Right lung (tissue), 10 donors: ENCODE measurements at places on chromosomes 12 and 14.
A peak's percentile ranks its signal among the peaks of the same experiment; 100 is the strongest.

- no peak for DNase-seq
Observed at GRCh38 chr12:114918535-114919233, 234.7 kb upstream of the TBX3 start.

GRCh38 chr12:115264605-115265004, 580.6 kb upstream of the TBX3 start:
- no peak for DNase-seq

DNA sequence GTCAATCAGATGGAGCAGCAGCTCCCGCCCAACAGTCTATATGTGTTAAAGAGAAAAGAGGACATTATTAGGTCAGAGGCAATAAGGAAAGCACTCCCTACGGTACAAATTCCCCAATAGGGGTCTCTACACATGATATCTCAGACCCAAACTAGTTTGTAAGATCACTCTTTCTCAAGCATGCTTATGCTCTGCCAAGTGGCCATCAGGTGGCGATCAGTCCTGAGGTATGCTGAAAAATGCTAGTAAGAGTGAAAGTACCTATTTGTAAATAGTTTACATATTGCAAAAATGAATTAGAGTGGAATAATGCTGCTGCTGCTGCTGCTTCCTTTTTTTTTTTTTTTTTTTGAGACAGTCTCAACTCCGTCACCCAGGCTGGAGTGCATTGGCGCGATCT, 61.0 kb downstream of the CPM start:
- DNase-seq: no peak

- DNase-seq: no peak
Observed at GRCh38 chr12:12501121-12501520, 61.5 kb downstream of the DUSP16 start.

DNA sequence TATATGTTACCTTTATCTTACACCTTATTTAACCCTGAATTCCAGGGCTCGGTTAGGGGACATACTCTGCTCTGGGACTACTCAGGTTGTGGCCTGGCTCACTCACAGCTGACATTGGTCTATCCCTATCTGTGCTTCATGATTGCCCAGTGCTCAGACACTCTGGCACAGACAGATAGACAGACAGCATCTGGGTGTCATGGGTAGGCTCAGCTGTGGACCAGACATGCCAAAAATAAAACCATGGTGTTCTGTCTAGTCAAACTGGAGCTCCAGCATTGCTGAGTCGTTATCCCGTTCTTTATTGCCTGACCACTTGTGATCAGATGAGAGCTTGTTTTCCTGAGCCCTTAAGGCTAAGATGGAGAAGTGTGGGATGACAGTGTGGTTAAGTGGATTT, 29.0 kb downstream of the FBXW8 start:
- DNase-seq: no peak

GRCh38 chr12:104314242-104314614, 10.7 kb downstream of the EID3 start:
- no peak for DNase-seq

DNA sequence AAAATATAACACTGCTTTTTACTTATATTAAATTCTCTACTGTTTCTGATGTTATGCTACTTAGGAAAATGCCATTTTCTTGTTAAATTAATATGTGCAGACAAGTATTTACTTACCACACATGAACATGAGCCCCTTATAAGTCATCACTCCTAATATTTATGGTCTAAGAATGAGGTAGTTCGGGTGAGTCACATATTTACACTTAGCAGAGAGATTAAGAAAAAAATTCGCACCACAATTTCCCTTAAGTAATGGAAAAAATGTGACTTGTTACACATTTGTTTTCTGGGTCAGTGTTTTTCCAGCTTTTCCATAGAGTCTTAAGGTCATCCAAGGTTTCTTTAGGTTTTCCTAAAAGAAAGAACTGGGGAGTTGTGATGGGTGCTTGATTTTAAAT, 68.3 kb downstream of the RERG start:
- DNase-seq: no peak

- no peak for DNase-seq
Observed at GRCh38 chr12:24198936-24199671, 249.6 kb upstream of the SOX5 start.

- no peak for DNase-seq
Observed at GRCh38 chr12:102478405-102479098, 1.8 kb downstream of the IGF1 start.

GRCh38 chr14:72026536-72026935, 94.3 kb downstream of the RGS6 start:
- no peak for DNase-seq

DNA sequence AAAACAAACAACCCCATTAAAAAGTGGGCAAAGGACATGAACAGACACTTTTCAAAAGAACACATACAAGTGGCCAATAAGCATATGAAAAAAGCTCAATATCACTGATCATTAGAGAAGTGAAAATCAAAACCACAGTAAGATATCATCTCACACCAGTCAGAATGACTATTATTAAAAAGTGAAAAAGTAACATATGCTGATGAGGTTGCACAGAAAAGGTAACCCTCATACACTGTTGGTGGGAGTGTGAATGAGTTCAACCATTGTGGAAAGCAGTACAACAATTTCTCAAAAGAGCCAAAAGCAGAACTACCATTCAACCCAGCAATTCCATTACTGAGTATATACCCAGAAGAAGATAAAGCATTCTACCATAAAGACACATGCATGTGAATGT, 18.2 kb downstream of the PDE6H start:
- no peak for DNase-seq

- DNase-seq: no peak
Observed at GRCh38 chr12:95541436-95541835, 9.8 kb downstream of the USP44 start.

GRCh38 chr14:92473969-92474535, 39.5 kb upstream of the RIN3 start:
- DNase-seq: no peak

DNA sequence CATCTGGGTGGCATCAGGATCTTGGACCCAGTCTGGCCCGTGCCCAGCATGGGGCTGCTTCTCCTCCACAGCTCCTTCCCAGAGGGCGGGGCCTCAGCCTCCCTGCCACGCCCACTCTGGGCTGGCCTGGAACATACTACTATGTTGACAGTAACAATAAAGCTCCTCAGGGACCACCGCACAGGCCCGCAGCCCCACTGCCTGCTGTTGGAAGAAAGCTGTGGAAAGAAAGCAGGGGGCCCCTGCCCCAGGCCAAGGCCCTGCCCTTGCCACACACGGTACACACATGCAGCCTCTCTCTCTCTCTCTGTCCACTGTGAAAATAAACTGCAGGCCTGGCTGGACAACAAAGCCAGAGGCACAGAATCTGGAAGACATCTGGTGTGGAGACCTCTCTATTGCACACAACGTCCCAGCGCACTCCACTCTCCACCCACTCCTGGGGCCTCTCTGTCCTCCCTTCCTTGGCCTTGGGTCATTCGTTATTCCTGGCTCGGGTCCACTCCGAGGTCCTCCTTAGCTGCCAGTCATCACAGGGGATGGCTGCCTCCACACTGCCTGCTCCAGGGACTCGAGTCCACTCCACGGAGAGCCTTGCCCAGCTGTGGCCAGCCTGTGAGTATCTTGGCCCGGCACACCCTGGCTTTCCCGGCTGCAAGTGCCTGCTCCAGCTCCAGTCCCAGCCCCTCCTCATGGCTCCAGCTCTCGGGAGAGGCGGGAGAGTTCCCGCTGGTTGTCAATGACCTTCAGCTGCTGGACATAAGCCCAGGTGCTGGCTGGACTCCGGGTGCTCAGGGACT, 11.8 kb upstream of the ENDOU start:
- peak; percentile 57 for DNase-seq

- DNase-seq: no peak
Observed at GRCh38 chr12:946212-946611, 3.3 kb downstream of the RAD52 start.

DNA sequence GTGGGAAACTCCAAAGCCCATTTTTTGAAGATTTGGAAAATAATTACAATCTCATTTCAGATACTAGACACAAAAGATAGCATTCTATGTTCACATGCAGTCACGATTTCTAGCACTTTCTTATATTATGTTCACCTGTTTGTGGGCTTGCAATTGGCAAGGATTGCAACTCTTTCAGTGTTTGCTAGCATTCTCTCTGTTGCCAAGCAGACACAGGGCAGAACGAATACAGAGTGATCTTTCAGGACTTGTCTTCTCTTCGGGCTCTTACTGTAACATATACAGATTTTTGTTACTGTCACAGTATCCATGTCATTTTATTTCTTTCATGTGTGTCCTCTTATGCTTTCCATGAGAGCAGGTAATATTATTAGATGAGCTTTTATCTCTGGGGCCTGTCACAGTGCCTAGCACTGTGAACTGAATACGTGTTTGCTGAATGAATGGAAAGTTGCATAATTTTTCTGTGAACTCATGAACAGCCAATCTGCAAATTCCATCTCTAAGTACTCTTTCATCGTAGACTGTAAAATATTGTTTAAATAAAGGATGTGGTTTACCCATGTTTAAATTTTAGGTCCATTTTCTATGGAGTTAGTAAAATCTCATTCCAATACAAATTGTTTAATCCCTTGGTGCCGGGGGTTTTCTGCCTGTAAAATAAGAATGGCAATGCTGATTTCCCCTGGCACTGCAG, 105.1 kb downstream of the BMP4 start:
- no peak for DNase-seq

GRCh38 chr12:71838676-71839075, 883 bp upstream of the TBC1D15 start:
- DNase-seq: no peak

- no peak for DNase-seq
Observed at GRCh38 chr12:108685469-108686260, 45.7 kb downstream of the CORO1C start.

GRCh38 chr12:122869207-122869973, 26.5 kb downstream of the VPS37B start:
- DNase-seq: no peak

- DNase-seq: peak; percentile 34
Observed at GRCh38 chr14:67411820-67412421, at the start of gene PLEK2. Gene PLEK2 (minus strand): TSS chr14:67412165. CDS start chr14:67412059, 106 bp downstream.

DNA sequence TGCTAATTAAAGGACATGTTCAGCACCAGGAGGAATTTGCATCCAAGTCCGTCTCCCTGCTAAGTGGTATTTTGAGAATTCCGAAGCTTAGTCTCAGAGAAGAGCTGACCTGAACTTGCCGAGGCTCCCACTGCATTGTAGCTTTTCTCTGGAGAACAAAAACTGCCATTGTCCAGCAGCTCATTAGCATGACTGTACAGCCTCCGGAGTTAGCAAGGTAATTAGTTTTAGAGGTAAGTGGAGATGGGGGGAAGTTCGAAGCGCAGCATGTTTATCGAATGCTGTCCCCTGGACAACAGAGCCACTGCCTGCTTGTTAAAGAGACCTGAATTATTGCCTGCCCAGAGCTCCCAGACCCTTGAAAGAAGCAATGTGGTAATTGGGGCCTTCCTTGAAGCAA, 160.3 kb upstream of the PELI2 start:
- DNase-seq: no peak

DNA sequence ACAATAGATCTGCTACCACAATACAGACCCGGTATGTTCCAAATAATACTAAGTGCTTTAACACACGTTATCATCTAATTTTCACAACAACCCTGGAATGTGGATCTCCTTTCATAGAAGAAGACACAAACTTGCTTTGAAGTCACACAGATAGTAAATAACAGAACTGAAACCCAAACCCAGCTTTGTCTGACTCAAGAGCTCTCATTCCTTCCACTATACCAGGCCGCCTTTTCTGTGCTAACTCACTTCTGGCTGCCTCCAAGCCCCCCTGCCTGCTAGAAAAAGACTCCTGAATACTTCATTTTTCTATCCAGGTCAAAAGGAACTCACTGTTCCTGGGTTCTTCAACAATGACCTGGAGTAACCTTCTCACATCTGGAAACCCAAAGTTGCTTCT, 37.8 kb downstream of the PRPF40B start:
- DNase-seq: no peak

DNA sequence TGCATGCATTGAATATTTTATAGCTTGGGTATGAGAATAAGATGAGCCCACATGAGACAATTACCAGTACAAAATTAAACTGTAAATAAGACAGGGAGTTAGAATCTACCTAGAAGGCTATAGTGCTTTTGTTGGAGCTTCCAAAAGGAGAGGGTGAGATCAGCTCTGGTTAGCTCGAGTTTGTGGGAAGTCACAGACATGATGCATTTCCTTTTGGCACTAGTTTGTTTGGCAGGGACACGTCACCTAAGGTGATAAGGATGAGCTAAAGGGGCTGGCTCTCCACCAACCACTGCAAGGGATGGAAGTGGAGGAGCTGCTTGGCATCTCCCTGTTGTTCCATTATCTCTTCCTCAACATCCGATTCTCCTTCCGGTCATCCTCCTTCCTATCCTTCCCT, 48.5 kb upstream of the CPM start:
- no peak for DNase-seq

- DNase-seq: no peak
Observed at GRCh38 chr14:54797556-54797955, 105.1 kb downstream of the GCH1 start.

GRCh38 chr12:46945591-46945990, 119.8 kb upstream of the SLC38A4 start:
- DNase-seq: no peak

- no peak for DNase-seq
Observed at GRCh38 chr14:55373784-55374705, 37.6 kb downstream of the ATG14 start.

- DNase-seq: no peak
Observed at GRCh38 chr14:54909817-54910558, 7.4 kb upstream of the GCH1 start.

- no peak for DNase-seq
Observed at GRCh38 chr12:113831476-113831875, 134.6 kb downstream of the RBM19 start.

- DNase-seq: no peak
Observed at GRCh38 chr12:56998981-56999380, 7.4 kb downstream of the ZBTB39 start.

GRCh38 chr14:91038439-91038838, 22.0 kb downstream of the RPS6KA5 start:
- DNase-seq: no peak

DNA sequence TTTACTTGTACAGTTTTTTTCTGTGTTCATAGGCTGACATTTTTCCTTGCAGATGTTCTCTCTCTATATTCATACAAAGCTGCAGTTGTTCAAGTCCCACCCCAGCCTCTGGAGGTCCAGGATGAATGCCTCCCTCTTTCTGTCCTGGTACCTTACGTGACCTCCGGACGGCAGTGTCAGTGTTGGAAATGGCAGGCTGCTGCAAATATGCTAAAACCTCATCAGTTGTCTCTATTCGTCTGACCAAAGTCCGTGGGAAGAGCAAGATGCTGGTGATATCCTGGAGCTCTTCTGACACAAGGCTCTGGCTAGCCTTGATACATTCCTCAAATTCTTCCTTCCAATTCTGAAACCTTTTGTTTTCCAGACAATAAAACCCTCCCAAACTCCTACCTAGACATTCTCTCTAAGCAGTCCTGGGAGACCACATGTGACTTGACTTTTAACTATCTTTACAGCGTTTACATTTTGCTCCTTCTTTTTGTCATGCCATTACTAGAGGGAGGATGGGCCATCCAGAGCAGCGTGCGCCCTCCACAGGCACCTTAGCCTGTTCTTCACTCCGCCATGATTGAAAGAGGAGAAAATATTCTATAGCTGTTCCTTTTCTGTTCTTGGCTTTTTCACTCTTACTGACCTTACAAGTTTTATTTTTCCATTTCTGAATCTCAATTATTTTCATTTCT, 143.6 kb downstream of the RGS6 start:
- no peak for DNase-seq

- DNase-seq: no peak
Observed at GRCh38 chr14:84340938-84341337, 1189.0 kb upstream of the FLRT2 start.
